NCI-H1417 treated with DMSO at 0.1 percent for 48 hours (cell line): ENCODE measurements at places on chromosomes 7 and 10.

- no peak for DNase-seq
These were observed 108.2 kb downstream of the ANKRD61 start for GRCh38 chr7:6139189-6139996.

GRCh38 chr10:98270073-98270740 is 2.2 kb upstream of the LOXL4 start:
- DNase-seq: no peak

GRCh38 chr10:308572-309085 is 173.4 kb downstream of the ZMYND11 start:
- no peak for DNase-seq

DNA sequence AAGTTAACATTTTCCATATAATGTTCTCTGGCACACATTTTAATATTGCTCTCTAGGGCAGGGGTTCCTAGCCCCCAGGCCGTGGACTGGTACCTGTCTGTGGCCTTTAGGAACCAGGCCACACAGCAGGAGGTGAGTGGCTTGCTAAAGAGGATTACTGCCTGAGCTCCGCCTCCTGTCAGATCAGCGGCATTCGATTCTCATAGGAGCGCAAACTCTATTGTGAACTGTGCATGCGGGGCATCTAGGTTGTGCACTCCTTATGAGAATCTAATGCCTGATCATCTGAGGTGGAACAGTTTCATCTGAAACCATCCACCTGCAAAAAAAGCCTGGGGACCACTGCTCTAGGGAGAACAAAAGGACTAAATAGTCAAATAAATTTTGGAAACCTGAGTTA is 65.7 kb downstream of the EXOC6 start:
- no peak for DNase-seq

- no peak for DNase-seq
These were observed 379.7 kb downstream of the PHTF2 start for GRCh38 chr7:78178319-78178718.

DNA sequence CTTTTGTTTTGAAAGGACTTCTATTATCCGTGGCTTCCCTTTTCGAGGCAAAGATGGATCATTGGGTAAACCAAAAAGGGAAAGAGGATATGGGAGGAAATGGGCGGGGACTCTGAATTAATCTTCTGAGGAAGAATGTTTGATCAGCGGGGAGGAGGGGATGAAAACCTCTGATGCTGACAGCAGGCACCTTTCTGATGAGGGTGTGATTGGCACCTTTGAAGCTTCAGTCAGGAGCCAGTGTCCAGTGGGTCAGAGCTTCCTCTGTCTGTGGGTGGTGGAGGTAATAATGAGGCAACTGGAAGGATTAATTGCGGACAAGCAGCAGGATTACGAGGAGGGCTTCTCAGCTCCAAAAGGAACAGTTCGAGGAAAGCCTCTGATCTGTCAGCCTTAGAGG is 877.6 kb downstream of the LRMDA start:
- no peak for DNase-seq

DNA sequence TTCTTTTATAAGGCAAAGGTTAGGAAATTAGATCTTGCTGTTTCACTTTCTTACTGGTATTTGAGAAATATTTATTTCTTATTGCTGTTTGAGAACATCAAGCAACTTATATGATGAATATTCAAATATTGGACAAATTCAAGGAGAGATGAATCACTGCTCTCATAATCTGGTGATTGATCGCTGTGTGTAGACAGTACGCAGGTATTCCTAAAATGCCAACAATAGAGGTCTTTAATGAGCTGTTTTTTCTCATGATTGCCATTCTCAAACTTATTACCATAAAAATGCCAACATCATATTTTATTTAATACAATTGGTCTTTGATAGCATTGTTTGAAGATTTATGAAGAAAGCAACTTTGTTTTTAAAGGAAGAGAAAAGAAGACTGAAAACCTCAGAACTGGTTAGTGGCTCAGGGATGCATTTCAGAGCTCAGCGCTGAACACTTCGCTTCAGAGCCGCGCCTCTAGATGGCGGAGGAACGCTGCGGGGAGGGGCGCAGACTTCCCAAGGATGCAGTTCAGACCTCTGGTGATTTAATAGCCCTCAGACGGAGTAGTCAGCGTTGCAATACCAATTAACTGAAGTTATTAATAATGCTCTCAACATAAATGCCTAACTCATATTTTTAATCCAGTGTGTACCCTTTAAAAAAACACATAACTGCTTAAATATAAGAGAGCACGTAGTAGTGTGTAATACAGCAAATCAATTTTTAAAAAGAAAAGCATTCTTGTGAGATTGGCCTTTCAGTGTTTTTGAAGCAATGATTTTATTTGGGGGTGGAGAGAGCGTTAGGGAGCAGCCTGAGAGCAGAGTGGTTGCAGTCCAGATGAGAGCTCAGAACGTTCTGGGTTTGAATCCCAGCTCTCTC is 38.5 kb upstream of the STEAP4 start:
- DNase-seq: peak; percentile 55

- DNase-seq: no peak
These were observed 217.8 kb upstream of the AGK start for GRCh38 chr7:141333459-141333858.

- DNase-seq: no peak
These were observed 9.3 kb downstream of the GIMAP7 start for GRCh38 chr7:150524018-150524417.

GRCh38 chr10:77889277-77889903 is 37.2 kb downstream of the DLG5 start:
- DNase-seq: no peak

DNA sequence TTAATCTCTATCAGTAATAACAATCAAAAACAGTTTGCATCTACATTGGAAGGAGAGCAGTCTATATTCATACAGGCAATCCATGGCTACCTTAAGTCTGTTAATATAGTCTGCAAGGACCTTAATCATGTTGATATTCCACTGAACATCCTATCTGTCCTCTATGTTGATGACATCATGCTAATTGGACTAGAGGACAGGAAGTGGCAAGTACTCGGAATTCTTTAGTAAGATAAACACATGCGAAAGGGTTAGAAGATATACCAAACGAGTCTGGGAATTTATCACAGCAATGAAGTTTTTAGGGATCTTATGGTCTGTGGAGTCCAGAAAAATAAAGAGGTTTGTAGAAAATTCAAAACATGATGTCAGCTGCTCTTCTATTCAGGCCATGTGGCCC is 11.3 kb upstream of the SAMD9L start:
- no peak for DNase-seq

DNA sequence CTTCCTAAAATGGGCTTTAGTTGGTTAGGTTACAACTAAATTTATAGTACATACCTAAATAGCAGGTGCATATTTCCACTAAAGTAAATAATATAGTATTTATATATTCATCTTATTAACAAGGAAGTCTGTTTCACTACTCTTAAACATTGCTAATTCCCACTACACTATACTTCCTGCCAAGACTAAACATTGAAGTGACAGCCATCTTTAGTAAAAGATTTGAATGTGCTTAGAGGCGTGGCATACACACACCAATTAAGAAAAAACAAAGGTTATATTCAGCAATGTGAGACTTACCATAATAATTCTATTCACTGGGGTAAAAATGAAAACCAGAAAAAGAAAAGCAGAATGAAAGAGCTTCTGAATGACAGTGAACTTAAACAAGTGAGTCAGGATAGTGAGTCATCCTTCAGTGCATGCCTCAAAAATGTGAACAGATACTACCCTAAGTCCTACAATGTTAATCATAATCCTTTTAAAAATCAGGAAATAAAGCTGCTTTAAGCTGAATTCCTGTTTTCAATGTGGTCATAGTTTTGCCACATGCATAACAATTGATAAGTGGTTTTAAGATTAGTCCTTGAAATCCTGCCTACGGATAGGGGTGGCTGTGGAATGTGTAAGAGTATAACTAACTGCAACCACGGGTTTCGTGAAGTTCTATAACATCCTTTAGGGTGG is 59.4 kb downstream of the USP6NL start:
- no peak for DNase-seq

- no peak for DNase-seq
These were observed 150.0 kb upstream of the PRR15 start for GRCh38 chr7:29413626-29414136.

GRCh38 chr10:49408519-49409306 is 12.8 kb upstream of the DRGX start:
- peak; percentile 55 for DNase-seq

DNA sequence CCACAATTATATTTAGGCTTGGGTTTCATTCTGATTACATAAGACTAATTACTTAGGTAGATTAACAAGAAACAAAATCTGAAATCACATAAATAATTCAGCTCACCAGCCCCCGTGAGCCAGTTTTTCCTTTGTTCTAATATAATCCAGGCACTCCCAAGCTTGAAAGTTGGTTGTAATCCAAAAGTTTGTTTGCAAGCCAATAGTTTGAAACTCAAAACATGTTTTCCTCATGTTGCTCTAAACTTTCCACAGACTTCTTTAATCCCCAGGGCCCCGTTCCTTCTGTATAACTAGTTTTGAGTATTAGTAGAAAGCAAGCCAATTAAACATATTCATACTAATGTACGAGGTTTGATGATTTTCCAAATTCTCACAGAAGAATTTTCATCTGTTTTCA is 56.1 kb downstream of the SP8 start:
- no peak for DNase-seq

DNA sequence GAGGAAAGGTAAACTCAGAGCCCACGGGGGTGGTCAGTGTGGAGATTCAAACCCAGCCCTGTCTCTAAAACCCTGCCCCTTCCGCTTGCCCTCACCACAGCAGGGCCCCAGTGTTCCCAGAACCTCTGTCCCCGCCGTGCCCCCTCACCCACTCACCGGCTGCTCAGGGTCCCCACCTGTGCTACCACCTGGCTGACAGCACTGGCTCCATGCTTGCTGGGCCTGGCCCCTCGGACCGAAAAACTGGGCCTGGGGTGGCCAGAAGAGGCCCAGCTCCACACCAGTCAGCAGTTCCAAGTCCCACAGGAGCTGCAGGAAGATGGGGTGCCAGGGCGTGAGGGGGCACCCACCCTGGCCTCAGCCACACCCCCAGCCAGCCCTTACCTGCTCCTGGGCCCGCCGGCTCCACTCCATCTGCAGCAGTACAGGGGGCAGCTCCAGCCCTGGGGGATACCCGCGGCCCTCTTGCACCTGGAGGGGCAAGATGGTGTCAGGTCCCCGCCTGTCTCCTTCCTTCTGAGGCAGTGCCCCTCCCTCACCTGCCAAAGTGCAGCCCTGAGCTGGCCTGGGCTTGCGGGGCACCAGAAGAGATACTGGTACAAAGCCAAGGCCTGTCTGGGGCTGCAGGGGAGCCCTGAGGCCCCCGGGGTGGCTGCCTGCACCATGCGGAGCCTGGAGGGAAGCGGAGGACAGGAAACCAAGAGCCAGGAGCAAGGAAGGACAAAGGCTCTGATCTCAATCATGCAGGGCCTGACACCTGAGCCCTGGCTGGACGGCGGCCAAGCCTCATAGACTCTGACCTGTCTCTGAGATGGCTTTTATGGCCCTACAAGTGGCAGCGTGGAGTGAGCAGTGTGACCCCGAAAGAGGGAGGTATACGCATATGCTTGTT is 11.7 kb downstream of the ATP6V1F start:
- DNase-seq: no peak
